ENCODE measurements at places on chromosomes 3 and 15. TPM values are rescaled to one million over a fixed set of nuclear protein-coding genes. Genes with fewer than 3 reads are reported as not detected.

RPL35A gene
- 1,090 TPM for total RNA-seq

ABHD10 gene
- total RNA-seq: 22.1 TPM

FAM162A gene
- total RNA-seq: 37.1 TPM

SLC12A8 gene
- total RNA-seq: not detected

C3orf70 gene
- 37.5 TPM for total RNA-seq

RAD51 gene
- total RNA-seq: 1.5 TPM

CELSR3 gene
- total RNA-seq: 0.33 TPM

FBXO40 gene
- not detected for total RNA-seq

DNA sequence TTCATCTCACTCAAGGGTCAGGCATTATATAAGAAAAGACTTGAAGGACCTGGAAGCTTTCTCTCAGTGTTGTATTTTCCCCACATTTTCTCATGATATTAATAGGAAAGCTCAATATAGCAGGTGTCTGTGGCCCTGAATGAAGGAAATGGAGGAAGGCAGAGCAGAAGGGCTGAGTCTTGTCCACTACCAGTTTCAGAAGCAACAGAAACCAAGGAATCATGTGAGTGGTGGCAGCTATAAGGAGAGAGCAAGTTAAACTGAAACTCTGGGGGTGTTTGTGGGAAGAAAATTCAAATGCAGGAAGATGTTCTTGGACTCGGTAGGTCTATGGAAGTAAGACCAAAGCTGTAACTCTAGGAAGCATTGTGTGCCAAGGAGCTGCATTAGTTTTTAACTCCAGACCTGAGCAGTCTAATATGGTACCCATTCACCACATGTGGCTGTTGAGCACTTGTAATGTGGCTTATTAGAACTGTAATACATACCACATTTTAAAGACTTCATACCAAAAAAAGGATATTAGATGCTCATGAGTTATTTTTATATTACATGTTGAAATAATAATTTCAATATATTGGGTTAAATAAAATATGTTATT is 278.8 kb upstream of the GADL1 start:
- no peak for DNase-seq

DNA sequence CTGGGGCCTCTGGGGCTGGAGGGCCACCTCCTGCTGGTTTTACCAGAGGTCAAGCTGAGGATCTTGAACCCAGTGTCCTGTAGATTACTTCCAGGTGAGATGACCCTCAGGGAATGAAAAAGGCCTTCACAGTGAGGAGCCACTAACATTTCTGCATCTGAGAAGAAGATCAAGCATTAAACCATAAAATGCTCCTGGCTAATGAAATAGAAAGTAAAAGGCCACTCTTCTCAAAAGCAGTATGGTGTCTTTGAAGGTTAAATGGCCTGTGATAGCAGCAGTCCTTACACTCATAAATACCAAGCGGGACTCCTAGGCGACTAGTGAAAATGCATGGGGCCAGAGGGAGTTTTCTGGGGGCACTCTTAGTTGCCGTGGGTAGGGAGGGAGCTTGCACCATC is 47.0 kb upstream of the RGMA start:
- DNase-seq: no peak

GRCh38 chr3:197734667-197735318 is 1.9 kb downstream of the RUBCN start:
- no peak for DNase-seq

- DNase-seq: no peak
Observed at GRCh38 chr3:113111011-113111707, 100.2 kb upstream of the BOC start.

- no peak for DNase-seq
Observed at GRCh38 chr15:43776101-43776717, 557 bp downstream of the ELL3 start.

GRCh38 chr3:132285620-132285945 is 31.6 kb upstream of the ACP3 start:
- no peak for DNase-seq

DNA sequence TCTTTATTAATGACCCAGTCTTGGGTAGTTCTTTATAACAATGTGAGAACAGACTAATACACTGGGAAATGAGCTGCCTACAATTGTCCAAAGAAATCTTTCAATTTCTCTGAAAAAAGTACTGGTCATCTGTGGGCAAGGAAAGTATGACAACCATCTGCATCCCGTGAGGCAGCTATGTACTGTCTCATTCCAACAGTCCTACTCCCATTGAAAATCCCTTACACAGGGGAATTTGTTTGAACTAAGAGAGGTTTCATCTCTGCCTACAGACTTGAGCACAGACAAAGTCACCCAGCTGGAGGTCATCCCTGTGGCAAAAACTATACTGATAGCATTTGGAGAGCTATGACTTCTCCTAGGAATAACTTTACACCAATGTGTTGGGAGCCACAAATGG is 27.1 kb downstream of the SHC4 start:
- DNase-seq: no peak

DNA sequence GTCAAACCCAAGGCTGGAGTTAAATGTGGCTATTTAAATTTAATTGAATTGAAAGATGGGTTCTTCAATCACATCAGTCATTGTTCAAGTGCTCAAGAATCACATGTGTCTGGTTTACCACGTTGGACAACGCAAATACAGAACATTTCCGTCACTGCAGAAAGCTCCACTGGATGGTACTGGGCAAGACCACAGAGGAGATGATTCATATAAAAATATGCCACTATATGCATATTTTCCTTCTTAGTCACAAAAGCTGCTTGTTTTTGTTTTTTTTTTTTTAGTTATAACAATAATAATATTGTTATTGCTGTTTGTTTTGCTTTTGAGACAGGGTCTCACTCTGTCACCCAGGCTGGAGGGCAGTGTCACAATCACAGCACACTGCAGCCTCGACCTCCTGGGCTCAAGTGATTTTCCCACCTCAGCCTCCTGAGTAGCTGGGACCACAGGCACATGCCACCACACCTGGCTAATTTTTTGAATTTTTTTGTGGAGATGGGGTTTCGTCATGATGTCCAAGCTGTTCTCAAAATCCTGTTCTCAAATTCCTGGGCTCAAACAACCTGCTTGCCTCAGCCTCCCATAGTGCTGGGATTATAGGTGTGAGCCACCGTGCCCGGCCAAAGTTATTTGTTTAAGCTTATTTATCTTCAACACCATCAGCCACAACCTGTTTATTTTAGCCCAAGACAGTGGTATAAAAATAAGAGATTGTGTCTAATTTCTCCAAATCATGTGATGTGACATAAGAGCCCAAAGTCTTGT is 19.4 kb downstream of the RTP3 start:
- no peak for DNase-seq

GRCh38 chr3:130073582-130073981 is 8.0 kb upstream of the ALG1L2 start:
- DNase-seq: no peak

GRCh38 chr3:114441386-114441785 is 147.6 kb downstream of the TIGIT start:
- no peak for DNase-seq

GRCh38 chr3:43388915-43389314 is 102.6 kb downstream of the SNRK start:
- no peak for DNase-seq

DNA sequence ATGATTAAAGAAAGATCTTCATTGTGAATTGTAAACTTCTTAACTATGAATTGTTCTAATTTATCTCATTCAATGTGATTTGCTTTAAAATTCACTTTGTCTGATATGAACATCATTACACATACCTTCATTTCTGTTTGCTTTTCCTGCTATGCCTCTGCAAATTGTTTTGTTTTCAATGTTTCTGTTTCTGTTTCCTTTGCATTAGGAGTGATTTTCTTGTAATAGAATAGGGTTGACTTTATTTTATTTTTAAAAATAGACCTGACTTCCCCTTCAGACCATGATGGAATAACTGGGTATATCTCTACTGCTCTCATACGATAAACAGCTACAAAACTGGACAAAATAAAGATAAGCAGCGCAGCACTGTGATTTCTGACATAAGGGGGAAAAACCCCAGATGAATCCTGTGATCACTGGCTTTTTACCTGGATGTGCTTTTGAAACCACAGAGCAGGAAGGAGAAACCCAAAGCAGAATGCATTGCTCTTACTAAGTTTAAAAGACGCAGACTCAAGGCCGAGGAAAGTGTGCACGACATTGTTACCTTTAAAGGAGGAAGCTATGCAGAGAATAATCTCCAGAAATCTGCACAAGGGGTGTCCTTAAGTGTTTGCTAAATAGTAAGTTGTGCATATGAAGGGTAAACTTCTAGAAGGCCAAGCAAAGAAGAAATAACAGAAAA is 420.2 kb downstream of the TBC1D5 start:
- DNase-seq: no peak

DNA sequence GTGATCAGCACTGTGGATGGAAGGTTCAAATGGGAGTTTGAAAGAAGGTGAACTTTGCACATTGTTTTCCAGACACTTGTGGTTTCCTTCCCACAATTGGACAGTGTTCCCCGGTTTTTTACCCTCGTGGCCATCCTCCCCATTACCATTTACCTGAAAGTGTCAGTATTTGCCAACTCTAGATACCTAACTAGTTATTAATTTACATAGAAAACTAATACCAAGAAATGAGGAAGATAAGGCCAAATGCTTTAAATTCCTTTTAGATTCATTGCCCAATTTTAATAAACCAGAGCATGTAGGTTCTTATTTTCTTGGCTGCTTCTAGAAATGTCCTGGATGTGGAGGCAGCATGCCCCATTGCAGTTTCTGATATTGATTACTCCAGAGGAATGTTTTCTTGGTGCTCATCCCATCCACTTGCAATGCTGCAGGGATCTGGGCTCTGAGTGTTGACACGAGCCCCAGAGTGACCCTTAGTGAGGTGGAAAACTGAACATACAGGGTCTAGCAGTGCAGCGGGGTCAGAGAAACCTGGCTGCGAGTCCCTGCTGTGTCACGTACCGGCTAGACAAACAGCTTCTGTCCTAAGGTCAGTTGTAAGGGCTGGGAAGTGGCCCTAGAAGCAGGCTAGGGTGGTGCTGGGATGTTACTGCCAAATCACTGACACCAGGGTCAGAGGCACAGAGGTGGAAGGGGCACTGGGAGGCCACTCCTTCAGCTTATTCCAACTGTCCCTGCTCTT is 23.5 kb downstream of the LSM3 start:
- no peak for DNase-seq

DNA sequence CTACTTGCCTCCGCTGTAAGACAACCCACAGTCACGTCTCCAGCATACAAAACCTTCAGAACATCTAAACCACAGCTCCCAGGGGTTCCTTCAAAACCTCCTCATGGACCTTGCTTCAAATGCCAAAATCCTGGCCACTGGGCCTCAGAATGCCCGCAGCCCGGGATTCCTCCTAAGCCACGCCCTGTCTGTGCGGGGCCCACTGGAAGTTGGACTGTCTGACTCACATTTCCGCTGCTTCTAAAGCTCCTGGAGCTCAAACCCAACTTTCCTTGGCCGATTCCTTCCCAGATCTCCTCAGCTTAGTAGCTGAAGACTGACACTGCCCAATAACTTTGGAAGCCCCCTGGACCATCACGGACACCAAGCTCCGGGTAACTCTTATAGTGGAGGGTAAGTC is 17.9 kb upstream of the OR5H6 start:
- DNase-seq: no peak

GRCh38 chr15:80557441-80558234 is 137.5 kb upstream of the ABHD17C start:
- DNase-seq: no peak

DNA sequence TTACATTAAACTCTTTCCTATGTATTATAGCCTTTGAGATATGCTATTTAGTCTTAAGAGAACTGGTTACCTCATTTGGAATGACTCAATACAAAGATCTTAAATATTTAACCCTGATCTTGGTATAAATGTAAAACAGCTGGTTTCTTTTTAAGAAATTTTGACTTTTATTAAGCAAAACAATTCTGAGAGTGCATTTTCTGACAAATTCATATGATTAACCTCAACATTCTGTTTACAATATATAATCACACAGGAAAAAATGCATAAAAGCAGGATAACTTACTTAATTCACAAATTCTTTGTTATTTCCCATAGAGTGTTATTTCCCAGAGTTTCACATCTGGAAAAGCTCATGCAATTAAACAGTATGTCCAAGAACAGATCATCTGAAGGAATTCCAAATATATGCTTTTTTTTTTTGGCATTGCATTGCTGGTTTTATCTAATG is 400.4 kb upstream of the THBS1 start:
- no peak for DNase-seq

DNA sequence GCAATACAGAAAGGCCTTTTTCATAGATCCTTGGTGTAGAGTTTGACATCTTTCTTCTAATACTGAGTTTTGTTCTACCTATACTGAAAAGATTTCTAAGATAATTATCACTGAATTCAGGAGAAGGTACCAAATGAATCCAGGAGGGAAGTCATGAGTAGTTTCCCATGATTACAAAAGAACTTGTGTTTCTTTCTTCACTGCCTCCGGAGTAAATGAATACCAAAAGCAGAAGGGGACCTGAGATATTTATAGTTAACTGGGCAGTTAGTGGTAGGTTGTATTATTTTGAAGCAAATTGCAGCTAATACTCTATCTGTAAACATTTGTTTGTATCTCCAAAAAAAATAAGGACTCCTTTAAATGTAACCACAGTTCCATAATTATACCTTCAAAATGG is 175.4 kb downstream of the SUCNR1 start:
- no peak for DNase-seq

DNA sequence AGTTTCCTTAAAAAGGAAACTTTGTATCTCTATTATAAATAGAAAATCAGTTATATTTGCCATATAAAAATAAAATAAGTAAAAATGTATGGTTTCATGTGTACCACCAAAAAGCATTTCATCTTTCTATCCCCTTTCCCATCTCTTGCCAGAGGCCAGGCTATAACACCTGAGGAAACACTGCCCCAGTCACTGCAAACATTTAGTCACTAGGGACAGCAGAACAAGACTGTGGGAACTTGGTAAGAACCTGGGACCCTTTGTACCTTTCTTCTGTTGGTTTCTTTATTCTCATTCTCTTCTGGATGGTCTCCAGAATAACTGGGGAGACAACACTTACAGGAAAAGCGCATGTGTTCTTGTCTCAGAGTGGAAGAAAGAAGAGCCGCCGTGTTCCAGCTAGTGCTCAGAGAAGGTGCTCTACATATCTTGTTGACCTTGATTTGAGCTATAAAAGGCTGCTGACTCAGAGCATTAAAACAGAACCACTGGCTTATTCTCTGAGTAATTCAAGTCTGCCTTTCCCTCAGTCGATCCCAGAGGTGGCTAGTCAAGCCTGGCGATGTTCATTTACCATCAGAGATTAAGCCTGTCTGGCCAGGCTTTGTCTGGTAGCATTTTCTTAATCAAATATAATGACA is 361.6 kb downstream of the RBMS3 start:
- DNase-seq: no peak

- no peak for DNase-seq
Observed at GRCh38 chr3:173770011-173770410, 372.5 kb downstream of the NLGN1 start.

DNA sequence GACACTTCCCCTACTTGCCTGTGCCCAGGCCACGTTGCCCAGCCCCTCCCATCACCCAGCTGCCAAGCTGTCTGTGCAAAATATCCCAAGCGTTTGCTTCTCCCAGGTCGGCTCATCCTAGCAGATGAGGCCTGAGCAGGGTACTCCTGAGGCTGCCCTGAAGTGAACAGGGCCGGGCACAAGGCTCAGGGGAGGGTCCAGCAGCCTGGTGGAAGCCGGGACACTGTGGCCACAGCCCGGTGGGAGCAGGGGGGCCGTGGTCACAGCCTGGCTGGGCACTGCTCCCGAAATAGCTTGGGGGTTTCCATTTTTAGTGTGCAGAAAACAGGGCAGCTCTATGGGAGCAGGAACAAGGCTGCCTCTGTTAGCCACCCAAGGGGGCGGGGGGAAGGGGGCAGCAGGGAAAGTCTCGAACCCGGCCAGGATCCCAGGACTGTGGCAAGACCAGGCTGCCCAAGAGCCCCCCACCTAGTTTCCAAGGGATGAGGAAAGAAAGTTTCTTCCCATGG is 3.4 kb downstream of the PLXNB1 start:
- DNase-seq: peak; percentile 79

Measured in sigmoid colon (tissue), 7 donors.